ENCODE measurements at places on chromosomes 7 and 10.
A peak's percentile ranks its signal among the peaks of the same experiment; 100 is the strongest.

GRCh38 chr7:83162402-83163256 is at the start of gene PCLO:
PCLO (minus strand) TSS chr7:83162884; CDS start chr7:83162592, 292 bp downstream.
- peak; percentile 95 for DNase-seq

DNA sequence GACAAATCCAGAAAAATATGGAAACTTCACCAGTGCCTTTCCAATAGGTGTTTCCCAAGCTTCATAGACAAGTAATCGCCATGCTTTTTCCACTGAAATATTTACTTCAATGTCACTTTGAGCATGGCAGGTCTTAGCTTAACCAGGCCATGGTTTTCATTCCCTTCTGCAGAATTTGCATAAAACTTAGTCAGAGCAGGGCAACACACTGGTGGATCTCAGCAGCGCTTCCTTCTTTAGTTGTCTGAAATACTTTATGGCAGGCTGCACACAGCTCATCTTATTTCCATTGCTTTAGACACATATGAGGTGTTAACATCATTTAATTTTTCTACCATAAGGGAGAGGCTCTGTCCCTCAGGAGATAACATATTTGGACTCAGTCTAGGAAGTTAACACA is 102.9 kb upstream of the AHR start:
- DNase-seq: no peak

DNA sequence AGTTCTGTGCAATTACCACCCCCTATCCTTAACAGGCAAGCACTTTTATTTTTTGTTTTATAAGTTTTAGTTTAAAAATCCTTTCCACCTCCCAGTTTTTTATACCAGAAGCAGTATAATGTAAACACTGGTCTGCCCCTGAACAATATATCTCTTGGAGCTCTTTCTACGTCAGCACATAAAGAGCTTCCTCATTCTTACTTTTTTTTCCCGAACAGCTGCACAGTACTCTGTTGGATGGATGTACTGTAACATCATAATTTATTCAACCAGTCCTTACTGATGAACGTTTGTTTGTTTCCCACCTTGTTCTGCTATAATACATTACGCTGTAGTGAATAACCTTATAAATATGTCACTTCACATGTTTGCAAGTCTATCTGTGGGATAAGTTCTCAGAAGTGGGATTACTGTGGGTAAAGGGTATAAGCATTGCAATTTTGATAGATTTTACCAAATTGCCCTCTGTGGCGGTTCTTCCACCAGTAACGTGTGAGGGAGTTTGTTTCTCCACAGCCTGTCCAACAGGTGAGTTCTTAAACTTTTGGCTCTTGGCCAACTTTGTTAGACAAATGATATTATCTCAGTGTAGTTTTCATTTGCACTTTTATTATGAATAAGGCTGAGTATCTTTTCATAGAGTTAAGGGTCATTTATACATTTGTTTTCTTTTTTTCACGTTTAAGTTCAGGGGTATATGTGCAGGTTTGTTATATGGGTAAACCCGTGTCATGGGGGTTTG is 32.8 kb downstream of the ADRA2A start:
- no peak for DNase-seq

DNA sequence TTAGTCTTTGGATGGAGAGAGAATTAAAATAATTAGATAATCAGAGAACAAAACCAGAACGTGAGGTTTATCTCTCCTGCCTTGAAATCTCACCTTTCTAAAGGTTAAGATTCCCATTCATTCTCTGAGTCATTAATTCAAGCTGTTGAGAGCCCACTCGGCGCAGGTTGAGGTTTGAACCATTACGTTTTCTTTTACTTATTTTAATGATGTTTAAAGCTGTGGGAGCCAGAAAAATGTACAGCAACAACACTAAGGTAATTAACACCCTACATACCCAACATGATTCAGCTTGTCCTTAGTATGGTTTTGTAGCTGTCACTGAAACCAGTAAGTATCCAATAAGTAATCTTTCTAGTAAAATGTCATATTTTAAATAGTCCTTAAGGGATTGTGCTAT is 153.0 kb upstream of the ANK3 start:
- no peak for DNase-seq

- DNase-seq: no peak
These were observed 6.5 kb downstream of the MNX1 start for GRCh38 chr7:157003756-157004520.

DNA sequence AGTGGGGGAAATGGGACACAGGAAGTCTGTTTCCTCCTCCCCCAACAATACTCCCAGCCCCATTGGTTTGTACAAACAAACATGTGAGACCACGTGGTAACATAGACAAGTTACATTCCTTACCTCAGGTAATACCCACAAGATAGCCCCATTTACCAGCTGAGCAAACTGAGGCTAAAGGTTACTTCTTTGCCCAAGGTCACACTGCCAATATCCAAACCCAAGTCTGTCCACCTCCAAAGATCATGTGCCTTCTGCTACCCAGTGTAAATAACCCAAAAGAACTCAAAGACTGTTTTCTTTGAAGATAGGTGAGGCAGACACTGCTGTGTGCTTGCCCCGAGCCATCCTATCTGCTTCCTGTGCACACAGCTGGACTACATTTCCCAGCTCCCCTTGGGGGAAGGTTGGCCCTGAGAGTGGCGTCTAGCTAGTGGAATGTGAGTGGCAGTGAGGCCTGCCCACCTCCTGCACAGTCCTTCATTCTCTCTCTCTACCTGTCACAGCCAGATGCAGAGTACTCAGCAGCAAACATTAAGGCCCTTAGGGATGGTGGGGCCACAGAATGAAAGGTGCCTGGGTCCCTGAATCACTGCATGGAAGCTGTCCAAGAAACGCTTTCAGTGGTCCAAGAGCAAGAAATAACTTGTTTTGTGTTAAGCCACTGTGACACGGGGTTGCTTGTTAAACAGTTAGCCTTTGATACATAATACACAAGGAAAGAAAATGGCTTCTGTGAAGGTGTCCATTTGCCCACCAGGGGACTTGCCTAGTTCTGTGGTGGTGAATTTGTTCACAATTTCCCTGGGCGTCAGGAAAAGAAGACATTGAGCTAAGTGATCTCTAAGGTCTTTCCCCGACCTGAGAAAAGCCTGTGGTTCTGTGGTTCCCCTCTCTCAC is 257.7 kb upstream of the NFE2L3 start:
- DNase-seq: peak; percentile 48

GRCh38 chr7:27175626-27176523 is 1.8 kb upstream of the HOXA10 start:
- DNase-seq: peak; percentile 4

DNA sequence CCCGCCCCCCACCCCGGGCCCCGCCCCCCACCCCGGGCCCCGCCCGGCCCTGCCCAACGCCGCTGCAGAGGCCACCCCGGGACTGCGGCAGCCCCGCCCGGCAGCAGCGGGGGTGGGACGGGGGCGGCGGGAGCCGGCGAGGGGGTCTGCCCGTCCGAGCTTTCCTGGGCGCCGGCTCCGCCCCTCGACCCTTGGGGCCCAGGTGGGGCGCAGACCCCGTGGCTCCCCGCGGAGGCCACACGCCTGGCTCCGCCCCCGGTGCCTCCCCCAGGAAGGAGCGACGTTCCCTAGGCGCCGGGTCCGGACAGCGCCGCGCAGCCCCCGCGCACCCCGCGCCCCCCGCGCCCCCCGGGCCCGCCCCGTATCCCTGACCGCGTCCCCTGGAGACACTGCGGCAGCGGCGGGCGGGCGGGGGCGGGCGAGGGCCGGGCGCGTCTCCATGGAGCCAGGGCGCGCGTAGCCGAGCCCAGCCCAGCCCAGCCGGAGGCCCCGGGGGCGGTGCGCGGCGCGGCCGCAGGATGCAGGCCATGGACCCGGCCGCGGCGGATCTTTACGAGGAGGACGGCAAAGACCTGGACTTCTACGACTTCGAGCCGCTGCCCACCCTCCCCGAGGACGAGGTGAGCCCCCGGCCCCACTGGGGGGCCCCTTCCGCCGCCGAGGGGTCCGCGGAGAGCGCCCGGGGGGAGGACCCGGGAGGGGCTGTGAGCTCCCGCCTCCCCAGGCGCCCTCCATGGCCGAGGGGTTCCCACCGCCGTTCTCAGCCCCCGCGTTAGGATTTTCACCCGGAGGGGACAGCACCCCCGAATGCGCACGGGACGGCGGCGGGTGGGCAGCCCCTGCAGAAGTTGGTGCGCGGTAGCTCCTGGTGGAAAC is at the start of gene KNDC1:
KNDC1 (plus strand) TSS at position 270 of the 876 bp plus-strand sequence; CDS start at position 519, 249 bp downstream.
- DNase-seq: peak; percentile 50

DNA sequence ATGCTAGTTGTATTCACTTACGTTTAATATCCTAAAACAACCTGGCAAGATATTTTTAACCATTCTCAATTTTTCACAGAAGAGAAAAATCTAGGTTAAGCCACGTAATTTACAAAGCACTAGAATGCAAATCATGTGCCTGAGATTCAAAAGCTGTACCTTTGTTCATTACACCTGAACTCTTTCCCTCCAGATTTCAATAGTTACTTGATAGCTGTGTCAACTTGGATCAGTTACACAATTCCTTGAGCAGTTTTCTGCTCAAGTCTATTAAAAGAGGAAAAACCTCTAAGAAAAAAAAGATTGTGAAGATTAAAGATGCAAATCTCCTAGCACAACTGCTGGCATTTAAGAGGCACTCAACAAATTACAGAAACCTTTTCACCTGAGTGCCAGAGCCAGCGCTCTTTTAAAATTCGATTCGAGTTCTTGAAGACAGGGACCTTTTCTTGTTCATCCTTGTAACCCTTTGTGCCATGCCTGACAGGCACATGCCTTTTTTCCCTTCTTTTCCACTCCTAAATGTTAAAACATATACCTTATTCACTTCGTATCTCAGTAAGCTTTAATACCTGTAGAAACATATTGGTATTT is 886 bp downstream of the NSUN6 start:
- no peak for DNase-seq

DNA sequence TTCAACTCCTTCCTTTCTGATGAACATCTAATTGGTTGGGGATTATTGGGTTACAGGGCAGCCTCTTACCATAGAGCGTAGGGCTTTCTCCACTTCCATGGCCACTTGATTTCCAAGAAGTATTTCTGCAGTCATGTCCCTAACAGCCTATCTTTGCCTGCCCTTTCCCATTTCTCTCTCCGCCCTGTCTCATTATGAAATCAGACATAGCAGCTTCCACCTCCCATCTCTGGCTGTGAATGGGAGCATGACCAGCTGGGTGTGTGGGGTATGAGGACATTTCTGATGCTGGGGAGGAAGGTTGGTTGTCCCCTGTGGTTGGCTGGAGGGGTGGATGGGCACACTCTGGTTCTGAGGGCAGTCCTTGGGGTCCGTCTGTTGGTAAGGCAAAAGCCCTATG is 41.2 kb downstream of the ADCYAP1R1 start:
- DNase-seq: no peak

- DNase-seq: no peak
These were observed 105.6 kb upstream of the MYO3A start for GRCh38 chr10:25828475-25828874.

Data from WERI-Rb-1 (cell line).